ENCODE measurements at places on chromosomes 7 and 10. TPM values are rescaled to one million over a fixed set of nuclear protein-coding genes. Genes with fewer than 3 reads are reported as not detected.

DNA sequence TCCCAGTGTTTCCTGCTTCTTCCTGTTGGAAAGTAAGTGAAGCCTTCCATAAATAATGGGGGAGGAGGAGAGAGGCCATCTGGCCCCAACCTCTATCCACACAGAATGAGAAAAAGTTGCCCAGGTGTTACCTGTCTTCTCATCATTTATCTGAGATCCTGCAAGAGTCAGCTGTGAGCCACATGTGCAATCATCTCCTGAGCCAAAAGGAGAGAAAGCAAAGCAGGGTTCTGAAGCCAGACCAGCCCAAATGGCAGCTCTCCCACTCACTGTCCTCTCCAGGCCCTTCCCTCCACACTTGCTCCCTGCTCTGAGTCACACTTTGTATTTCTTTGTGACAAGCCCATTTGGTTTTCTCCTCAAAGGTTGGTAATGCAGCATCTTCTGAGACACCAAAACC, 65.9 kb downstream of the FAM204A start:
- no peak for DNase-seq

GRCh38 chr10:17606547-17607040, 10.6 kb downstream of the HACD1 start:
- no peak for DNase-seq

- DNase-seq = no peak
Observed at GRCh38 chr7:41760293-41760692, 57.4 kb upstream of the INHBA start.

The PDK4 gene
- 1.3 TPM for polyA plus RNA-seq

- DNase-seq = no peak
Observed at GRCh38 chr10:84660450-84661159, 332.2 kb downstream of the CCSER2 start.

DNA sequence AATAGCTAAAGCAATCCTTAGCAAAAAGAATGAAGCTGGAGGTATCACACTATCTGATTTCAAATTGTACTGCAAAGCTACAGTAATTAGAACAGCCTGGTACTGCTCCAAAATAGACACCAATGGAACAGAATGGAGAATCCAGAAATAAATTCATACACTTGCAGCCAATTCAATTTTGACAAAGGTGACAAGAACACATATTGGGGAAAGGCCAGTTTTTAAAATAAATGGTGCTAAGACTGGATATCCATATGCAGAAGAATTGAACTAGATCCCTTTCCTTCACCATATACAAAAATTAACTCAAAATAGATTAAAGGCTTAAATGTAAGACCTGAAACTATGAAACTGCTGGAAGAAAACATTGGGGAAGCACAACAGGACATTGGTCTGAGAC, 748.5 kb downstream of the DNAJB9 start:
- no peak for DNase-seq

DNA sequence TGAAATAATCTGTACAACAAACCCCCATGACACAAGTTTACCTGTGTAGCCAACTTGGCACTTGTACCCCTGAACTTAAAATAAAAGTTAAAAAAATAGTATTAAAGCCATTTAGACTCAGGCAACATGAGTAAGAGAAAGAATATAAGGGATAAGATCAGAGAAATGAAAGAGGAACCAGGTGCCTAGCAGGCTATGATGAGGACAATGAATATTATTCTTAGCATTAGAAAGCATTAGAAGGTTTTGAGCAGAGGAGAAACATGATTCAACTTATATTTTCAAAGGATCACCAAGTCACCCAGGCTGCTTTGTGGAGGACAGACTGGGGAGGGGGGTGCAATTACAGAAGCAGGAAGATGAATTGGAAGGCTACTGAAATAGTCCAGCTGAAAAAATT, 48.1 kb upstream of the TES start:
- DNase-seq = no peak

GRCh38 chr10:31011017-31011664, 20.5 kb downstream of the ZNF438 start:
- no peak for DNase-seq

DNA sequence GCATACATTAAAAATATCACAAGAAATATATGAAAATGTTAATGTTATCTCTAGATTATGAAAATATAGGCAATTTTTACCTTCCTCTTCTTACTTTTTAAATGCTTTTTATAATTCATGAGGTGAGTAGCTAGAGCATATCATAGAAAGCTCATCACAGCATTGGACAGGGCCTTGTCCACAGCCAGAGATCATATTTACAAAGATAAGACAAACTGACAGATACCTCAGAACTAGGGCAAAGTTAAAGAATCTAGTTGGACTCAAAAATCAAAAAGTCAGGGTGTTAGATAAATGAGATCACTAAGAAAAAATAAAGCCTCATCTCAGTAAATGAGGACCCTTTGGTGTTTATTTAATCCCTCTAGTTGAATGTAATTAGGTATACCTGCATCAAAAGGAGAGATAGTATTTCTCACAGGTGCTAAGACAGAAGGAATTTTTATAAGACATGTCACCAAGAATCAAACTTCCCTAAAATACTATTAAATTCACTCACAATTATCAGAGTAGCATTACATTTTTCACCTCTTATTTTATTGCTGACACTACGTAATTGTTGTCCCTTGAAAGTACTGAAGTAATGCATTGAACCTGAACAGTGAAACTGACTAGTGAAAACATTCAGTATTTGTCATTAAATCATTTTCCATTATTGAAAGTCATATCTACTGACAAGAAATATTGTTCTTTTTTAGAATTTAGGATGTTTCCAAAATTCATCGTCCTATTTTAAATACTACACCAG, 25.6 kb downstream of the CFAP69 start:
- DNase-seq = no peak

DNA sequence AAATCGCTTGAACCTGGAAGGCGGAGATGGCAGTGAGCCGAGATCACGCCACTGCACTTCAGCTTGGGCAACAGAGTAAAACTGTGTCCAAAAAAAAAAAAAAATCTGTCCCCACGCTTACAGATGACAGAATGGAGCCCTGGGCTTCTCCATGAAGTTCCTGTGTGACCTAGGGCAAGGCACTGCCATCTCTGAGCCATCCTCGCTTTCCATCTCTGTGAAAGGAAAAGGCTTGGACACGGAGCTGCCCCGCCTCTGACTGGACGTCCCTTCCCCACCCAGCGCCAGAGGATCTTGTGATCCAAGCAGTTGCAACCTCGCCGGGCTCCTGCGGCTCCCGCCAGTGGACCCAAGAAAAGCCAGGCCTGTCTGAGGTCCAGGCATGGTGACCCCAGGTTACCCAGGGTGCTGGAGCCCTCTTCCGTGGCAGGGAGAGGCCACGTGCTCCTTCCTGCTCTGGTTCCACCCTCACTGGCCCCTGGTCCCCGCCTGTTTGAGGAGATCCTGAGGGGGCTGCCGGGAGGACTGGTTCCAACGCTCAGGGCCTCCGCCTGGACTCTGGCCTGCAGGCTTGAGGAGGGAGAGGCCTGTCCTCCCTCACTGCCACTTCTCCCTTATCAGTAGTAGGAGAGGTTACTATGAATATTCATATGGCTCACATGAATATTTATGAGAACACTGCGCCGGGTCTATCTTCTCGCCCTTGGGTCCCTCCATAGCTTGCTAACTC, 25.6 kb upstream of the ELFN1 start:
- DNase-seq = no peak

DNA sequence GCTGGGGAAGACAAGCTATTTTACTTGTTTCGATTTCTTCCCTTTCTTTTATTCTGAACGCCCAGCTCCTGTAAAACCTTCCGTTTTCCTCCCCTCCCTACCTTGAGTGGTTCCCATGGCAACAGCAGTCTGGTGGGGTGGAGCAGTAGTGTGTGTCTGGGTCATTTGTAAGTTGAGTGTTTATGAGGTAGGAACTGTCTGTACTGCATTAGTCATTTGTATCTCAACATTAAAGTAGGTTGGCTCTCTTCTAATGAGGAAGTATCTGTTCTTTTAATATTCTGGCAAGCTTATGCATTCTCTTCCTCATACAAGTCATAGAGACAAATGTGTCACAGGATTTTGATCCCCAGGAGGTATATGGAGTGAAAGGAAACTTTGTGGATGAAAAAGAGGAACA, 85.3 kb upstream of the CCDC6 start:
- DNase-seq = peak; percentile 36

GRCh38 chr10:122287570-122287969, 16.5 kb downstream of the BTBD16 start:
- no peak for DNase-seq

- no peak for DNase-seq
Observed at GRCh38 chr7:3191548-3191947, 109.5 kb upstream of the SDK1 start.

DNA sequence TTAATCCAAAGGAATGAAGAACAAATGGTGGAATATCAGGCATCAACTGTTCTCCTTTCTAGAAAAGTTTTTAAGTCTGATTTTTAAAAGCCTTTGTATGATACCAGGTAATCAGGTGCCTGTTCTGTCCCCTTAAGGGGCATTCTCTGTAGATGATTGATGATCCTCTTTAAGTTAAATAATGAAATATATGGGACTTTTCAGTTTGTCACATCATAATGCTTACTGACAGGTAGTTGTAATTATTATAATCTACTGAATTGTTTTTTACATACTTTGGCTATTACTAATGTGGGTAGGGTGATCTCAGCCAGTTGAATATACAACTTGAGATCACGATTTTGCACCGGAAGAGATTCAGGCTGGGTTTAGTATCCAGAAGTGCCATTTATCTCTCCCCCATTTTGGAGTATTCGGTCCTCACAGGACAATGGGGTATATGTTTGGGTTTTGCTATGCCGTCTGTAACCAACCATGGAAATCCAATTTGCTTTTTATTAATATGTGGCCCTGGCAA, 330.2 kb downstream of the BICC1 start:
- no peak for DNase-seq

- DNase-seq = no peak
Observed at GRCh38 chr10:7230951-7231350, 179.9 kb downstream of the SFMBT2 start.

The TAF5 gene
- polyA plus RNA-seq = 3.4 TPM

- no peak for DNase-seq
Observed at GRCh38 chr10:97922022-97922758, 72.5 kb downstream of the GOLGA7B start.

The TMEM270 gene
- polyA plus RNA-seq = not detected

The MICALL2 gene
- not detected for polyA plus RNA-seq

DNA sequence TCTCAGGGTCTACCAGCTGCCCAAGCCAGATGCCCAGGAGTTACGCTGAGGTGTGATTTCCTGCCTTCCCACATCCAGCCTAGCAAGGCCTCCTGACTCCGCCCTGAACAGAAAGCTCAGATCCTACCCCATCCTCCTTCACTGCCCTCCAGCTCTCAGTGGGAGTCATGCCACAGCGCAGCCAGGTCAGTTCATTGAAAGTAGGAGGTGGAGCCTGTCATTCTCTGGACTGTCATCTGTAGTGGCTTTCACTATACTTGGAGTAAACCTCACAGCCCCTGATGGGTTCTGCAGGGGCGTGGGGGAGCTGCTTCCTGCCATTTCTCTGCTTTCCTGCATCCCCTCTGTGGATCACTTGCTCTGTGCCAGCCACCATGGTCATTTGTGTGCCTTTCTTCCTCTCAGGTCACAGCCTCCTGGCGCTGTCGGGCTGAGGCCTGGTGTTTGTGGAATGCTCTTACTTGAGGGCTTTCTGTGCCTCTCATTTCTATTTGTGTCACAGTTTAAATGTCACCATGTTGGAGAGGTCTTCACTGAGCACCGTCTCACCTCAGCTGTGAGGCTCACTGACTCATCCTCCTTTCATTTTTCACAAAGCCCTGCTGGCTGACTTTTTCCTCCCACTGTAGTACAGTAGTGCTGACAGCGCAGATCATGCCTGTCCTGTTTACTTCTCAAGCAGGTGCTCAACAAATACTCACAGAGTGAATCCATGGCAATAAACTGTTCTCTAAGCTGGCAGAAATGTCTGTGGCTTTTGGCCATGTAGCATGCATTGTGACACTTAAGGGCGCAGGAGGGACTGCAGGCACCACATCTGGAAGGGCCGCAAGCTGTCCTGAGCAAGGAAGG, 61.0 kb upstream of the TMEM248 start:
- no peak for DNase-seq

GRCh38 chr7:1707756-1708595, 37.9 kb downstream of the ELFN1 start:
- no peak for DNase-seq

DNA sequence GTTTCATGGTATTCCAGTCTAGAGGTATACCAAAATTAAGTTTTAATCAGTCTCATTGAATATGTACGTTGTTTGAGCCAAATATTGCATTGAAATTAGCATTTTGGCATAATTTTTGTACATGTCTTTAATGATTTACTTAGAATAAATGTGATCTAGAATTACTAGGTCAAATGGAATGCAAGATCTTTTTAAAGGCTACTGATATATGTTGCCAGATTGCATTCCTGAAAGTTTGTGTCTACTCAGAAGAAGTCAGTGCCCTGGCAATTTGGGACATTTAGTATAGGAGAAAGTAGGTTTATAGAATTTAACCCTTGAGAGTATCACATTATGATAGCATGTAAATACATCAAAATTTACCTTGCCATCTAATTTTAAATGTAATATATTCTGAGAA, 32.4 kb downstream of the KMT2E start:
- DNase-seq = no peak

- no peak for DNase-seq
Observed at GRCh38 chr10:8485032-8485431, 430.5 kb downstream of the GATA3 start.

Measured in naive B cell (primary cell).